ENCODE measurements at places on chromosomes 3 and 15.

DNA sequence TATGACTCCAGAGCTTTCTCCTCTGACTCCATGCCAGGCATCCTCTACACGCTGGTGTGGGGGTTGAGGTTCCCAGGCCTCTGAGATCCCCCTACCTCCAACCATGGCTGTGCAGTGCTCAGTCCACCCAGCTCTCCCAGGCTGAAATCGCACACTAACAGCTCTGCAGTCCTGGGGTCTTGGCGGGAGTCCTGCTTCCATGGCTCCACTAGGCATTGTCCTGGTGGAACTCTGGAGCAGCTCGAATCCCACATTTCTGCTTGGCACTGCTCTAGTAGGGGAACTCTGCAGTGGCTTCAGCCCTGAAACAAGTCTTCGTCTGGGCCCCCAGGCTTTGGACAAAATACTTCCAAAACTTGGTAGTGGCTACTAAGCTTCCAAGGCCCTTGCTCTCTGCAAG, 50.7 kb downstream of the ROPN1B start:
- no peak for DNase-seq

DNA sequence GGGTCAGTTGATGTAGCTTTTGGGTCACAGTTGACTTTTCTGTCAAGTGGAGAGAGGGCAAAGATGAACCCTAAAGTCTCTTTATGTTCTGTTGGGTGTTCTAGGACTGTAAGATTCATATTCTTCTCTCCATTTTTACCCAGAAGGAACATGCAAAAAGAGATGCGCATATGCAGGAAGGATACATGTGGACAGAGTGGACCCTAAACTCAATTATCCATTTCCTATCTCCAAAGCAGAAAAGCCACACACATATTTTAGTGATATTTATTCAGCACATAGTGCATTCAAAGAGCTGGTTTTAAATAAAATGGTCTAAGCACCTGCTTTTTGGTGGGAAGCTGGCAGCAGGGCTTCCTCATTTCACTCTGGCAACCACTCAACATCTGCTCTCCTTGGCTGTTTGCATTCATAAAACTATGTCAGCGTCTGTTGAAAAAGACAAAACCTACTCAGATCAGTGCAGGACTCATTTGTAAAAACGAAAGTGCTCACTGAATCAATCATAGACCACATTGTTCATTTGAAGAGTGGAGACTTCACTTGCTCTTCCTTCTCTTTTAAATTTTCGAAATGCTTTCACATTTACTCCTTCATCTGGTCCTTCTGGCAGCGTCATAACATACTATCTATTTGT, 96.6 kb downstream of the SEMA6D start:
- DNase-seq: no peak

- DNase-seq: no peak
These were observed 60.5 kb downstream of the SLMAP start for GRCh38 chr3:57816471-57817095.

DNA sequence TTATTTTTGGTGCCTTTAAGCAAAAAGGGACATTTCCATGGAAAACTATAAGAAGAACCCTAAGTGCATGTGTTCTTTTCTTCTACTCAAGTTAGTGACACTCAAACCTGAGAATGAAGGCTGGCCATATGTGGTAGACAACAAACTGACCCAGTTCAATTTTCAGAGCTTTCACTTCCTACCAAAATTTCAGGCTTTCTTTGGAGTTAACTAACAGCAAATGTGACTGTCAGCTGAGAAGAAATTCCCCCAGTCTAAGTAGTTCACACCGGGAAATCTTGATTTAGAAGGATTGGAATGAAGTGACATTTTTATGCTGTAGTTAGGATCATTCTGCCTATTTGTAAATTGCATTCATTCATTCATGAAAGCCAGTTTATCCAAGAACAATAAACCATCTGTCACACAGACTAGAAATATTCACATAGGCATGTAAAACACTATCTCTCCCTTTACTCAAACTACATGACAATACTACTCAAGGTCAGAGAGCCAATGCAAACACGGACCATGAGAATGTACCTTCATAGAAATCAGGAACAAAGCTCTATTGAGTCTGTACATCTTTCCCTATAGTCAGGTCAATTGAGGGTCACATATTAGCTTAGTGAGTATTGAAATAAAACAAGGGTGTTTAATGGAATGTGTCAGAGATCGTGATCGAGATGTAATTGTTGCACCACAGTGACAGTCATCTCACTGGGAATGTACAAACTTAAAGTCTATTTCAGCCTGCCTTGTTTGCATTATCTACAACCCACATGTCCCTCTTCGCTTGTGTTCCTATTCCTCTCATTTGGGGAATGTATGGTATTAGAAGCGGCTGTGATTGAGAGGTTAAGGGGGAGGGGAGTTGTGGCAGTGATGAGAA, 113.8 kb upstream of the TGFBR2 start:
- no peak for DNase-seq

DNA sequence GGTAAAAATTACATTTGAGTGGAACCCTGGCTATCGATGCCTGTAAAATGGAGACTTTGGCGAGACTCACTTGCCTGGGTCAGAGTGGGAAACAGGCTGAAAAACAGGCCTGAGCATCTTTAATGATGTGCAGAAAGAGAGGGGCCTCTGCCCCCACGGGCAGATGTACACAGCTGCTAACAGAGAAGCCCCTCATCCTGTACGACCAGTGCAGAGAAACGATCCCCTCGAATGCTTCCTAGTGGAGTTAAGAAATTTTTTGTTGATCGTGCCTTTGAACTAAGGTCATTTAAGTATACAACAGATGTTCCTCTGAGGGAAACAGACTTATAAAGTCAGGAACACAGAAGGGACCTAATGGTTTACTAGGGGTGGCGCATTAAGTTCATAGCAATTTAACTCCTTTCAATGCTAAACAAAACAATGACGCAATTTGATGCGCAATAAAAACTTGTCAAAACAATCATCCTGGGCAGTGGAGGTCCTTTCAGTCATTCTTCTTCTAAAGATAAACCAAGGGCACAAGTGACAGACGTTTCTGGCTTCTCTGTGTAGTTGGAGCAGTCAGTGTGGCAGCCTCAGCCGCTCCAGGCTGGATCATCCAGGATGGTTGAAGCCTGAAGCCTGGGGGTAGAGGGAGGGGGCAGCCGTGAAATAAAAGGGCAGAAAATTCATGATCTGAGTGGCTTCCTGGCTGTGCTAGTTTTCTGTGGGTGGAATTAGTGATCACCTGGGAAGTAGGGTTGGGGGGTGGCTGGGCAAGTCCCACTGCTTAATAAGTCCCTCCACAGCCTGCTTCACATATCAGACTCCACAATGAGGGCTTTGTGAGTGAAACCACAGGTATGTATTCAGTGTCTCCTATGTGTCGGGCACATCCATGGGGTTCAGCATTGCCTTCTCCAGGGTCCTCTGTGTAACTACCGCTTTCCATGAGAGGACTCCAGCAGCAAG, 50.8 kb upstream of the MRPS22 start:
- DNase-seq: no peak

DNA sequence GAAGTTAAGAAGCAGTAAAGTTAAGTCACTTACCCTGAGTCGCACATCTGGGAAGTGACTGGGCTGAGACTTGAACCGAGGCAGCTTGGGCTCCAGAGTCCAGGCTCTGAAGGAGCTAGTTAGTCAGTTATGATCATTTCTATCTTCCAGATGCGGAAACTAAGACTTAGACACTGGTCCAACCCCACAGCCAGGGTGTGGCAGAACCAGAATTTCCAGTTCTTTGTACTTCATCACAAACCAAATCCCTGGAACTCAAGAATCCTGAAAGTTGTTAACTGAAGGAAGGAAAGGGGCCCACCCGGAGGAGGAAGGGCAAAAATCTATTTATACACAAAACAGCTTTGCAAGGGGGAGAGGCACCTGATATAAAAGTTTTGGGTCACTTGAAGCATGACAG, 389.9 kb downstream of the SHQ1 start:
- DNase-seq: no peak

DNA sequence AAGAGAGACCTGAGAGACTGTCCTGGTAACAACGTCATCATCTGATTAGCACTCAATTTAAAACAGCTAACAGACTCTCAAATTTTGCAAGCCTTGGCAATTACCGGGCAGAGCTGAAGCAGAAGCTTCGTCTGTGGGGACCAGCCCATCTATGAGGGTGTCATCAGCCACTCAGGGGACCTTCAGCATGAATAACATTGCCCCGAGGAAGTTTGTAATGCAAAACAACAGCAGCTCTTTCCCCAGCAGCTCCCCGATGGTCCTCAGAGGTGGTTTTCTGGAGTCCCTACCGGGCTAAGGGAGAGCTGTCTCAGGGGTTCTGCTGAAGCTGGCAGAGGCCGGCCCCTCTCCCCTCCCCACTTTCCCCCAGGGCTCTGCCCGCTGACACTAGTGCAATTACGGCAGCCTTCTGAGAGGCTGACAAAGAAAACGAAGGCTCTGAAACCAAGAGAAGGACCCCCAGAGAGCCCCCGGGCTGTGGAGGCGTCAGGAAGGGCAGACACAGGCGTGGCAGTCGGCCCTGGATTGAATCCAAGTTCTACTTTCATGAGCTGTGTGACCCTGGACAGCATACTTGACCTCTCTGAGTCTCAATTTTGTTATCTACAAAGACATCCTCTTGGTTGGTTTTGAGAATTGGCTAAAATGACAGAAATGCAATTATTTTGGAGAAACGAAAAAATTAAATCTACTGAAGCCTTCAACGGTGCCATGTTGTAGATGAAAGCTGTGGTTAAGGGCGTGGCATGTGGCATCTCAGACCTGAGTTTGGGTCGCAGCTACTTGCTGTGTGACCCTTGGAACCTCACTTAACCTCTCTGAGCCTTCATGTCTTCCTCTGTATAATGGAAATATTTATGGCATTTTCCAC, 102.1 kb upstream of the TLE3 start:
- no peak for DNase-seq

DNA sequence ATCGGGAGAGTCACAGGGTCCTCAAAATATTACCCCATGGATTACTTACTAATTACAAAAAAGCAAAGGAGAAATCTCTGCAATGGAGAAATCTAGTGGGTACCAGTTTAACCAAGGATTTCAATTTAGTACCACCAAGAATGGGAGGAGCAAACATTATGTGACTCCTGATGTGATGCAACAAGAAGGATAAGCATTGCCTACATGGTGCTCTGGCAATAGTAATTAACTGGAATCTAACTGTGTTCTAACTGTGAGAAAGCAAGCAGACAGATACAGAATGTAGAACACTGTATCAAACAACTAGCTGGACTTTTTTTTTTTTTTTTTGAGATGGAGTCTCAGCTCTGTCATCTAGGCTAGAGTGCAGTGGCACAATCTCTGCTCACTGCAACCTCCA, 159.2 kb downstream of the TNIK start:
- DNase-seq: no peak

GRCh38 chr15:49460411-49460941, 37.4 kb downstream of the FGF7 start:
- DNase-seq: no peak

GRCh38 chr15:96046620-96047240, 283.8 kb upstream of the NR2F2 start:
- DNase-seq: no peak

DNA sequence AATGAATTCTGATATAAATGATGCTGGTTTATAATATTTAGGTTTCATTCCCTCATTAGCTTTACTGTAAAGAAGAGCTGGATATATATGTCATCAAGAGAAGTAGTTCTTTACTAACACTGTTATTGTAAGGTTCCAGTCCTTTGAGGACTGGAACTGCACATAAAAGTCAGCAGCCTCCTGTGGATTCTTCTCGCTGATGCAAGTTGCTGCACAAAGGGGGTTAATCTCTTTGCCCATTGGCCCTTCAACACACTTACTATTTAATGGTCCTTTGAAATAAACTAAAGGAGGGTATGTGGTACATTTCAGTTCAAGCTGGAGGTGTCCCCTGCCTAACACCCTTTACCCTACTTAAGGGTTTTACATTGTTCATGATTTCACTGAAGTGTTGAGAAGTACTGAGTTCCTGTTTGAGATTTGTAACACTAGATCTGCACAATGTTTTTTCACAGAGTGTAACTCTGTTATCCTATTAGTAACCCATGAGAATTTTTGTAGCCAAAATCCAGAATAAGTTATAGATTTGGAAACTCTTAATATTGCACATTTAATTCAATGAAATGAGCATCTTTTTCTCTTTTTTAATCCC, 43.9 kb downstream of the NR2C2 start:
- no peak for DNase-seq

DNA sequence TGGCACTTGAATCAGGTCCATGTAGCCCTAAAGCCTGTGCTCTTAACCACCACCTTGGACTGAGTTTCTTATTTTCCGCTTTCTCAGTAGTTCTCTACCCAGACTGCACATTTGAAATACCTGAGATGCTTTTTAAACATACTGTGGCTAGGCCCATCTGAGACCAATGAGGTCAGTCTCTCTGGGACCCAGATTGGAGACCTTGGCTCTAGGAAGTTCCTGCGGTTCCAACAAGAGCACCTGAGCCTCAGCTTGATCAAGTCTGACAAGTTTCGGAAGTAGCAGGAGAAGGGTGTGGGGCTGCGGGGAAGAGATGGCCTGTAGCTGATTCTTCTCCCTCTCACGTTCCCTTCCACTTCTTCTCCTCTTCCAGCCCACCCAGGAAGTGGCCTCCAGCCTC, 11.5 kb upstream of the TSEN2 start:
- DNase-seq: no peak

DNA sequence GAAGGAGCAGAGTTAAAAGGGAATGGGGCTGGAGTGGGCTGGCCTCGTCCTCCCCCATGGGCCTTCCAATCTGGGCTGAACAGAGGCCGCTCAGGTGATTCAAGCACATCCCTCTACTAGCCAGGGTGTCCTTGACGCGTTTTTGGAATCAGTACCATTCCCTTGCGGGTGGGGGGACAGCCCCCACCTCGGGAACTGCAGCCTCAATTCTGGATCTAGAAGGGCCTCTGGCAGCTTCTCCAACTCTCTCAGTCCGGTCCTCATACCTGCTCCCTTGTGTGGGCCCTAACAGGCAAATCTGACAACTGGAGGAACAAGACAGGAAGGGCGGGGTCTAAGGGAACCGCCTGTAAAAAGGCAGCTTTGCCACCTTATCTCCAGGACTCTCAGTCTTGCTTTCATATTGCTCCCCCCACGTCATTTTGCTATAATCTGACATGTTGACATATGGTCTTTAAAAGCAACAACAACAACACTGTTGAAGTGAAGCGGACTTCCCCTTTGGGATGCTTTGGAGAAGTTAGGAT, 802 bp upstream of the CHRNB4 start:
- no peak for DNase-seq

GRCh38 chr3:151539599-151539998, 78.7 kb upstream of the IGSF10 start:
- no peak for DNase-seq

- no peak for DNase-seq
These were observed 9.5 kb upstream of the ADAMTSL3 start for GRCh38 chr15:83644439-83644838.

GRCh38 chr3:134928819-134929218, 133.8 kb downstream of the EPHB1 start:
- DNase-seq: no peak

- DNase-seq: no peak
These were observed 18.8 kb downstream of the PLA2G4F start for GRCh38 chr15:42137461-42138261.

DNA sequence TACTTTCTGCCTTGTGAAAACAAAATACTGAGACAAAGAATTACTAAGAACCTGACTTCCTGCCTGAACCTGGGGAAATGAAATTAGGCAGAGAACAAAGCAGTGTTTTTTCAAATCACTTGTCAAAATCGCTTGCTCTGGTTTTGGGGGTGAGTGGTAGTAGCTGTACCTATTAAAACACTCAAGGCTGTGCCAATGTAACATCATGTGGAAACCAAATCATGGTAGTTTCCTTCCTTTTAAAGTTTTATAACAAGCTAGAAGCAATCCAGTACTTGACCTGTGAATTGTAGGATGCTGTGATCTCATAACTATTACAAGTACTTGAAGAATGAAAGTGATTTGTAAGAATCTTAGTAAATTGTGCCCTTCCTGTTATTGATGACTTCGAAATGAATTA, 6.7 kb downstream of the CMTM8 start:
- no peak for DNase-seq

All from NCI-H2081 treated with DMSO at 0.1 percent for 48 hours (cell line).